Cortex of kidney (tissue), 1 donor: ENCODE measurements at places on chromosomes 1 and 21.

- no peak for DNase-seq
These were observed 669.9 kb upstream of the NR5A2 start for GRCh38 chr1:199357599-199357998.

DNA sequence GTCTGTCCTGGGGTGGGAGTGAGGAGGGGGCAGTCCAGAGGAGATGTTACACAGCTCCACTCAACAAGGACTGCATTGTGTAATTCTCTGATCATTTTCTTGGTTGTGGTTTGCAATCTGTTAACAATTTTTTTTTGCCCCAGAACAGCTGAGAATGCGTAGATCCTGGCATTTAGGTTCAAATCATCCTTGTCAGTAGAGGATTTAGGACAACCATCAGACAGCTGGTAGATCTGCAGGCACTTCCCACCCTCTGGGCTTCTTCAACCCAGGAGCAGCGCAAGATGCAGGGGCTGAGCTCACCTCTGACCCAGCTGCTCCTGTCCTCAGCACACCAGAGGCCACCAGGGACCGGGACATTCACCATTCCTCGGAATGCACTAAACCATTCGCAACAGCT is 13.5 kb downstream of the BCAR3 start:
- DNase-seq = no peak

DNA sequence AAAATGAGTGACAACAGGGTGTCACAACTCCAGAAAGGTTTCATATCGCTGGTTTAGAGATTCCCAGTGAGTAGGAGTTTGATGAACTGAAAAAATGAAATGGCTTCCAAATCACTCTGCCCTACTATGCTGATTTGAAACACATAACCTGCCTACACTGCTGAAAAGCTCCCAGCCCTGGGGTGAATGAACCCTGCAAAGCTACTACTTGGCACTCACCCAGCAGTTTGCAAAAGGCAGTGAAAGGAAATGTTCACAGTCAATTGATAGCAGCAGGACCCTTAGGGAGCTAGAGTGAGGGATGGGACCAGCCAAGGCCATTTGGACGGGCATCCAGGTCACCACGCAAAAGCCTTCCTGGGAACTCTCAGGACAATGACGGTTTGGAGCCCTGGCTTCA is 44.4 kb upstream of the SRP9 start:
- no peak for DNase-seq

- DNase-seq = no peak
These were observed 249.3 kb downstream of the ZNF648 start for GRCh38 chr1:181812208-181812607.

DNA sequence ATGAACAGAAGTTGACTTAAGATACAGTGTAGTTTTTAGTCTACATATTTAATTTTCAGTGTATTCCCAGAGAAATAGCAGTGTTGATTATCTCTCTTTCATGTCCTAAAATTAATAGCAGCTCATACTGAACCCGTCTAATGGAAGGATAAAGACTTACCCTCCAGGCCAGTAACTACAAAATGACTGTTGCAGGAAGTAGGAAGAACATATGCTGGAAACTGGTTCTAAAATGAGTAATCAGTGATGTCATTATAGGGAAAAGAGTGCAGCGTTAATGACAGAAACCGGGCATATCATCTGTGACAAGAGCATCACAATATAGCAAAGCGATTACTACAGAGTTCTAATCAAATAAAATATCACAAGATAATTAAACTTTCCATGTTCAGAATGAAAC is 385.5 kb downstream of the SMYD3 start:
- DNase-seq = no peak

- no peak for DNase-seq
These were observed 535.1 kb downstream of the DPYD start for GRCh38 chr1:97385536-97386277.

DNA sequence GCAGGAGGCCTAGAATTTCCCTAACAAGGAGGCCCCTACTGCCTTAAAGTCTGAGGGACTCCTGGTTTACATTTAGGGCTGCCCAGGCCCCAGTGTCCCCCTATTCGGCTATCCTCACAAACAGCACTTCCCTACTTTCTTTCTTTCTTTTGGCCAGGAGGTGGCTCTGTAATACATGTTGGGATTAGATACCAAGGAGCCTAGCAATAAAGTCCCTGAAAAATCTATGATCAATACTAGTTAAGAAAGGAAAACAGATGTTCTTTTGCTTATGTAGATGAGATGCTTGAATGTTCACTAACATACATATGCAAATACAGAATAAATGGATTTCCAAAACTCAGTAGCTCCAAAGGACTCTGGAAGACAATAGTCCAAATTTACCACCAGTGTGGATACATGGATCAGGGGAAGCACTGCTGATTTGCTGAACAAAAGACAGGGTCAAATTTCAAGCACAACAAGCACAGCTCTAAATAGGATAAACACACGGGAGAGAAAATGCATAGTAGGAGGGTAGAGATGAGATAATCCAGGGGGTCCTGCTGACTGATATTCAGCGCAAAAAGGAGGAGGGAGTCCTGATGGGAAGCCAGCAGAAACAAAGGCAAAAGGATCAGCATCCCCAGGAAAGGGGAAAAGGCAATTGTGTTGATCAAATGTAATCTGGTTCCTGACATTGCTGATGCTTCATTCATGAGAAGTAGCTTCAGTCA is 240.0 kb downstream of the NUF2 start:
- DNase-seq = no peak

DNA sequence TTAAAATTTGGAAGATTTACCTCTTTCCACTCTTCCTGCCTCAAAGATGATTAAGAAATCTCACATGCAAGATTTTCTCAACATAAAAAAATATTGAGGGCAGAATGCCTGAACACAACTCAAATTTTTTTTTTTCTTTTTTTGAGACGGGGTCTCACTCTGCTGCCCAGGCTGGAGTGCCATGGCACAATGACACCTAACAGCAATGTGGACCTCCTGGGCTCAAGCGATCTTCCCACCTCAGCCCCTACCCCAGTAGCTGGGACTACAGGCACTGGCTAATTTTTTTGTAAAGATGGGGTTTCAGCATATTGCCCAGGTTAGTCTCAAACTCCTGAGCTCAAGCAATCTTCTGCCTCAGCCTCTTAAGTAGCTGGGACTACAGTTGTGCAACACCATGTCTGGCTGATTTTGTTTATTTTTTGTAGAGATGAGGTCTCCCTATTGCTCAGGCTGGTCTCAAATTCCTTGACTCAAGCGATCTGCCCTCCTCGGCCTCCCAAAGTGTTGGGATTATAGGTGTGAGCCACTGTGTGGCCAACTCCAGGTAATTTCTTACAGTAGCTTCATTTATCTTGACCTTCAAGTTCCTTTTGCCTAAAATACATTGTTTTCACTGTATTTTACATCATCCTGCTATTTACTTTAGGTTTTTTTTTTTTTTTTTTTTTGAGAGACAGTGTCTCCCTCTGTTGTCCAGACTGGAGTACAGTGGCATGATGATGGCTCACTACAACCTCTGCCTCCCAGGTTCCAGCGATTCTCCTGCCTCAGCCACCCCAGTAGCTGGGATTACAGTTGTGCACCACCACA is 10.4 kb downstream of the NUCKS1 start:
- no peak for DNase-seq

DNA sequence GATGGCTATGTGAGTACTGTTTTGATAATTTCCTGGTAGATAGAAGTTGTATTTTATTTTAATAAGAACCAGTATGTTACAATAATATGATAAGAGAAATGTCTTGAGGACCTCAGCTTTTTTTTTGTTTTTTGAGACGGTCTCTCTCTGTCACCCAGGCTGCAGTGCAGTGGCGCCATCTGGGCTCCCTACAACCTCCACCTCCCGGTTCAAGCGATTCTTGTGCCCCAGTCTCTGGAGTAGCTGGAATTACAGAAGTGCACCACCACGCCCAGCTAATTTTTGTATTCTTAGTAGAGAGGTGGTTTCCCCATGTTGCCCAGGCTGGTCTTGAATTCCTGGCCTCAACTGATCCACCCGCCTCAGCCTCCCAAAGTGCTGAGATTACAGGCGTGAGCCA is 968.1 kb upstream of the ADGRL4 start:
- DNase-seq = no peak

GRCh38 chr1:1344655-1345361 is 4.4 kb downstream of the DVL1 start:
- DNase-seq = no peak

- no peak for DNase-seq
These were observed 26.6 kb upstream of the CTBS start for GRCh38 chr1:84600796-84601195.

DNA sequence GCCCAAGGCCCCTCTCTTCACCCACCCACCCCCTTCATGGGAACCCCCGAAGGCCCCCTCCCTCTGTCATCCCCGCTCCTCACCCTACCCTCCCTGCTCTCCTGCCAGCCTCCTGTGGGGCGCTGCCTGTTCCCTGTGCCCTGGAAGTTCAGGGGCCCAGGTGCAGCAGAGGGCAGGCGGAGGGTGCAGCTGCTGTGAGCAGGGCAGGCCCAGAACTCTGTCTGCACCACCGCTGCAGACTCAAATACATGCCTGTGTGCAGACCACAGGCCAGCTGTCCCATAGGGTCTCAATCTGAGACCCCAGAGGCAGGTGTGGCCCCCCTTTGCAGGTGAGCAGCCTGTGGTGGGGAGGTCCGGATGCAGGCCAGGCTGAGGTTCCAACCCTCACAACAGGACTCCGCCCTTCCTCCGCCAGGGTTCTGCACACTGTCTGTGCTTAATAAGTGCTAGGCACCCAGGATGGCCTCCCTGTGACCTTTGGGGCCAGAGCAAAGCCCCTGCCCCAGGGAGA is 62.5 kb downstream of the WNT9A start:
- no peak for DNase-seq

DNA sequence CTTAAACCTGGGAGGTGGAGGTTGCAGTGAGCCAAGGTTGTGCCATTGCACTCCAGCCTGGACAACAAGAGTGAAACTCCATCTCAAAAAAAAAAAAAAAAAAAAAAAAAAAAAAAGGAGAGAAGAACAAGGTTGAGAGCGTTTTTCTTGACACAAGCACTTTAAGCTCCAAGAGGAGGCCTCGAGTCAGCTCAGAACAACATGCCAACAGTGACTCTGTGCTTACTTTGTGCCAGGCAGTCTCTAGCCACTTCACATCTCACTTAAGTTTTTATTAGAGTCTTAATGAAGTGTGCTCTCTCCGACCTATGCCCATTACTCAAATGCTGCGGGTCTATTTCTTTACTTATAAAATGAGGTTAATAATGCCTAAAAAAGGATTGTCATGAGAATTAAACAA is 13.0 kb downstream of the ATP1A1 start:
- no peak for DNase-seq

DNA sequence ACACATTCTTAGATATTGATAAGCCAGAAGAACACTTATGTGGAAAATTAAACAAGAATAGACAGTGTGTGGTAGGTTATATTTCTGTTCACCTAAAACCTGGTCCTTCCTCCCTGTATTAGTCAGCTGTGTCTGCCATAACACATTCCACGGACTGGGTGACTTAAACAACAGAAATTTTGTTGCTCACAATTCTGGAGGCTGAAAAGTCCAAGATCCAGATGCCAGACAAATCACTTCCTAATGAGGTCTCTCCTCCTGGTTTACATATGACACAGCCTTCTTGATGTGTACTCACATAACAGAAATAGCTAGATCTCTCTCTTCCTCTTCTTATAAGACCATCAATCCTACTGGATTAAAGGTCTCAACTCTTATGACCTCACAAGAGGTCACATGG is 25.7 kb downstream of the JMJD4 start:
- DNase-seq = no peak

- no peak for DNase-seq
These were observed 56.7 kb downstream of the ARHGEF10L start for GRCh38 chr1:17596186-17596585.

DNA sequence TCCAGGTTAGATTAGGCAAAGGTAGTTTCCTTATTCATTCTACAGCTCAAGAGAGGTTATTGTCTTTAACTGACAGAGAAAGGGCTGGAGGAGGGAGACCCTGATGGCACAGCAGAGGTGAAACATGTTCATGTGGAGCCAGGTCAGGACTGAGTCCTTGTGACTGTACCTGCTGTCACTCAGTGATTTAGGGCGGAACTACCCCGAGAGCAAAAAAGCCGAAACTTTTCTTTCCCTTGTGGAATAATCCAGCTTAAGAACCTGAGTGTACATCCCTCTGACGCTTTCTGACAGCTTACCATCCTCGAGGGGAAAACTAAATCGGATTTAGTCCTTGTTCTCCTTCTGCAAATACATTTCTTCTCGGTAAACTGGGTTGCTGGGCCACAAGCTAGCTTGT is 273.2 kb downstream of the BACH1 start:
- no peak for DNase-seq

GRCh38 chr1:174276087-174276486 is 116.8 kb downstream of the RABGAP1L start:
- DNase-seq = no peak

- no peak for DNase-seq
These were observed 5.1 kb downstream of the HSPB7 start for GRCh38 chr1:16012590-16013219.
